ENCODE measurements at places on chromosomes 2 and 18.

- DNase-seq: no peak
Measured at GRCh38 chr2:64260817-64261216, 116.6 kb upstream of the PELI1 start.

DNA sequence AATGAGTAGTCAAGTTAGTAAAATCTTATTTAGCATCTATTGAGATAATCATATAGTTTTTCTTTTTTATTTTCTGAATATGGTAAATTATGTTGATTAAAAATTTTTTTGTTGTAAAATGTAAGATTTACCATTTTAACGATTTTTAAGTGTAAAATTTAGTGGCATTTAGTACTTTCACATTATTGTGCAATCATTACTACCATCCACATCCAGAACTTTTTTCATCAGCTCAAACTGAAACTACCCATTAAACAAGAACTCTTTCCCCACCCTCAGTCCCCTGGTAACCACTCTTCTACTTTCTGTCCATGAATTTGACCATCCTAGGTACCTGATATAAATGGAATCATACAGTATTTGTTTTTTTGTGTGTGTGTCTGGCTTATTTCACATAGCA is 11.1 kb downstream of the RAB3GAP1 start:
- no peak for DNase-seq

- DNase-seq: no peak
Measured at GRCh38 chr2:70923378-70924015, 12.2 kb upstream of the ATP6V1B1 start.

DNA sequence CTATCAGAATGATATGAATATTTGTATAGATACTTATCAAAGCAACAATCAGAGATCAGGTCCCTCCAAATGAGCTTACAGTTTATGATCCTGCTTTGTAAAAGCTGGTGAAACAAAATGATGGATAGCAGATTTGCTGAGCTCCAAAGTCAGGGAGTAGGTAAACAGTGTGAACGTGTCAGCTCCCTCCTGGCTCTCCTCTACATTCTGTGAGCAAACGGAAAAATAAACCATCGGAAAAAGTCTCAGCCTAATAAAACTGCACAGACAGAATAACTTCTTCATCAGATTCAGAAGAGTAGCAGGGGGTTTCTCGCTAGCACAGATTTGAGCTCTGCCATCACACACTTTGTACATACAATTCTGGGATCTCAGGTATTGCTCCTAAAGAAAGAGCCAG is 51.3 kb downstream of the BCL11A start:
- DNase-seq: no peak

- no peak for DNase-seq
Measured at GRCh38 chr2:220665108-220665471, 907.0 kb downstream of the EPHA4 start.

DNA sequence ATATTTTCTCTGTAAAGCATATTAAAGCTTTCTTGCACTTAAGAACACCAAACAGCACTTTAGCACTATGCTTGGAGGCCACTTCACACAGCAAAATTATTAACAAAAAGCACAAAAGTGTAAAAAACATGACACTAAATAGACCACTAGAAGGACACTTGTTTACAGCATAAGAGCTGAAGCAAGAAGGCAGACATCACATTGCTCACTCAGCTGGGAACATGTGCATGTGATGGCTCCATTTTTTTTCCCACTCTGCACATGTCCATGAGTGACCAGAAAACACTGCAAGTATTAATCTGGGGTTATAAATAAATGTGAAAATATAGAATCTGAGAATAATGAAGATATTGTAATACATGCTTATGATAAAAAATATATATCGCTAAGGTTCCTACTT is 103.1 kb upstream of the MAPRE2 start:
- no peak for DNase-seq

DNA sequence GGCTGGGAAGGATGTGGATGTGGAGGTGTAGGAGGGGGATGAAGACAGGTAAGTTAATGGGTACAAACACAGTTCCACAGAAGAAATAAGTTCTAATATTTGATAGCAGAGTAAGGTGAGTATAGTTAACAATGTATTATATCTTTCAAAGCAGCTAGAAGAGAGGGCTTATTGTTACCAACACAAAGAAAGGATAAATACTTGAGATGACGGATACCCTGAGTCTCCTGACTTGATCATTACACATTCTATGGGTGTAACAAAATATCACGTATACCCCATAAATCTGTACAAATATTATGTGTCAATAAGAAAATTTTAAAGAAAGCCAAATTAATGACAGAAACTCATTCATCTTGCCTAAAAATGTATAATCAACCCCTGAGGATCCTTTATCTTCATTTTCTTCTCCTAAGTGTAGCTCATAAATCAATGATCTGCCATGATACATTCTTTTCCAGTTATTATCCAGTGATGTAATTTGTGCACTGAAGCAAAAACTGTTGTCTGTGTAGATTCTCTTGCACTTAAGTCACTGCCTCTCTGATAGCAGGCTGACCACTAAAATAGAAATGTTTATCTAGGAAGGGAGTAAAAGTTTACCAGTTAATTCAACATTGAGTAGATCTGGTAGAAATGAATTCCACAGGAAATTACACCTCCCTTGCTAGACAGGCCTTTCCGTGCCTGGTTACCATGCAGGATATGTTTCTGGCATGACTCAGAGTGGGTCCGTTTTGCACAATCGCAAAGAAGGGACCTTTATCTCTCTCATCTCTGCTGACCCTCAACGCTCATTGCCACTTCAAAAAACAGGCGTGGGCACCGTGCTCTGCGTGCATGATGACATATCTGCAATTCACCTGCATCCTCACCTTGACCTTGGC is 249.7 kb upstream of the NCKAP5 start:
- no peak for DNase-seq

DNA sequence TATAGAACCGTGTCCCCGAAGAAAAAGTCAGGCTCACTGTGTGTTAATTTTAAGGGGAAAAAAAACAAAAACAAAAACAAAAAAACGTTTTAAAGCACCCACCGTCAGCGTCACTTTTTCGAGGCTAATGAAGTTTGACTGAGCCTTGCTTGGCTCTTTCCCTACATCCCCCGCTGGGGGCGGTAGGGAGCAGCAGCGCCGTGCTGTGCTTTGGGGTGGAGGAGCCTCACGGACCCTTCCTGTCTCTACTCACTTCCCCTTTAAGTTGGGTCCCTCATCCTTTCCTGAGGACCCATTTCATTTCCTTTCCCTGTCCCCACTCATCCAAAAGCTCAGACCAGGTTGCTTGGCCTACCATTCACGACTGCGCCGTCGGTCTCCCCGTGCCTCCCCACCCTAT is 82.8 kb upstream of the RPL31 start:
- no peak for DNase-seq

GRCh38 chr2:39080152-39080551 is 40.7 kb downstream of the SOS1 start:
- DNase-seq: no peak

DNA sequence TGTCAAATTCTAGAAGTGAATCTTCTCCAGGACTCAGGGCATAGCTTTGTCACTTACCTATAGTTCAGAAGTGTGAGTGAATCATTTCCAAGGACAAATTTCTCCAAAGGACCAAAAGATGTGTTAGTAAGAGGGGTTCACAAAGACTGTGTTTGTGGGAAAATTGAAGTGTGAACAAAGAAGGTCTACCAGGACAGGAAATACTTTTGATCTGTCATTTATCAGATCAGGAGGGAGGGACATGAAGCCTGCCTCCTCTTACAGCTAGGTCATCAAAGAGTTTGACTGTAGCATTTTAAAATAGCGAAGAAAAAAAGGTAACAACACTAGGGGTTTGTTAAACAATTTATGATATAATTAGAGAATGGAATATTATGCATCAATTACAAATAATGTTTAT is 2.0 kb upstream of the CD28 start:
- DNase-seq: no peak

GRCh38 chr18:65287652-65288051 is 463.2 kb upstream of the CDH7 start:
- DNase-seq: no peak

DNA sequence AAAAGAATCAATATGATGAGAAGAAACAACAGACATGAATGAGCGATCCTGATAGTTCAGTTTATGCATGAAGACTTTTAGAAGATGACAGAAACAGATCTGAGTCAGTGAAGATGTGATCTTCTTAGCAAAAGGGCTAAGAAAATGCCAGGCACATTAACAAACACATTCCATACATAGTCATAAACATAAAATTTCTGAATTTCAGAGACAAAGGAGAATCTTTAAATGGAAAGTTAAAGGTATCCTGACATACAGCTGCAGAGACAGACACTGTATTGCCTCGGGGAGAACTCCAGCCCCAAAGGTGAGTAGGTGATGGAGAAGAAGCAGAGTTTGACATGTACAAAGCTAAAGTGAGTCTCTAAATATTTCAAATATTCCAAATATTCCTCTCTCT is 40.6 kb upstream of the FN1 start:
- DNase-seq: no peak

DNA sequence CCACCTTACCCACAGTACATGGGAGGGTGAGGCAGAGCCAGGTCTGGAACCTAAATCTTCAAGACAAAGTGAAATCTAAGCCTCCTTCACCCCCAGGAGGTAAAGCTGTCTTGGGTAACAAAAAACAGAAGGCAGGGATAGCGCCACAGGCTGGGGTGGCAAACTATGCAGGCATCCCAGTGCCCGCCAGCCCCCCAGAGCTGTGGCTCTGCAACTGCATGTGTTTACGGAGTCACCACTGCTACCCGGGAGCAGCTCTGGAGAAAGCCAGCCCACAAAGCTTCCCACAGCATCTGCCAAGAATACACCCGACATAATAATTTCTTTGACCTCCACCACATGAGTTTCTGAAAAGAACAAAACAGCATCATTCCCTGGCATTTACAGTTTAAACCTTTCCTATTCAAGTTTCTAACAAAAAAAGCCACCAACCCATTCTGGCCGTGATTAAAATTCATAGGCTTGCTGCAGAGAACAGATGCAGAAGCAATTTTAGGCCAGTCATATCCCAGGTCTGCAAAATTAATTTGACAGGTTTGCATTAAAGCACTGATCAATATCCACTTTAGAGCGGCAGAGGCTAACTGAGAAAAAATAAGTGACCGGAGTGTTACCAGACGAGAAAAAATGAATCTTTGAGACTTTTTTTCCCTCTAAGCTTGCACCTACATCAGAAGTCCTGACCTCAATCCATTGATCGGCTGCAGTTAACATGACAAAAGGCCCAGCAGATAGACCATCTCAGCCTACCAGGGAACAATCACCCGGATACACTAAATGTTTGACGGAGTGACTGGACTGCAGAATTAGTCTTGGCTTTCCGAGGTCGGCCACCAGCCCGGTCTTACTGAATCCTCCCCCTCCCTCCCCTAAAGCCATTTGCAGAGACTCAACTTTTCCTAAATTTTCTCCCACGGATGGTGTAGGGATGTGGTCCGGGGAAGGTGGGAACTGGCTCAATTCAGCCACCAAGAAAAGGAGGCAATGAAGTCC is 309.6 kb upstream of the SKOR2 start:
- no peak for DNase-seq

GRCh38 chr2:106885971-106886915 is at the start of gene ST6GAL2:
Gene ST6GAL2 (minus strand): TSS chr2:106886167. CDS start chr2:106843977, 42,190 bp downstream.
- no peak for DNase-seq

DNA sequence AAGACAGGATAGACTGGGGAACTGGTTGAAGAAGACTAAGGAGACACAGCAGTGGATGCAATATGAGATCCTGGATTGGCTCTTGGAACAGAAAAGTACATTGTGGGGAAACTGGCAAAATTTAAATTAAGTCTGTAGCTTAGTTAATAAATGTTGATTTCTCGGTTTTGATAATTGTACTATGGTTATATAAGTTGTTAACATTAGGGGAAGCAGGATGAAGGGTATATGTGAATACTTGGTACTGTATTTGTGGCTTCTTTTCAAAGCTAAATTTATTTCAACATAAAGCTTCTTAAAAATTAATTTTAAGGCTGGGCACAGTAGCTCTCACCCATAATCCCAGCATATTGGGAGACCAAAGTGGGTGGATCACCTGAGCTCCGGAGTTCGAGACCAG is 103.8 kb downstream of the TMEM17 start:
- no peak for DNase-seq

- DNase-seq: no peak
Measured at GRCh38 chr2:85926931-85927661, 38.3 kb upstream of the ST3GAL5 start.

DNA sequence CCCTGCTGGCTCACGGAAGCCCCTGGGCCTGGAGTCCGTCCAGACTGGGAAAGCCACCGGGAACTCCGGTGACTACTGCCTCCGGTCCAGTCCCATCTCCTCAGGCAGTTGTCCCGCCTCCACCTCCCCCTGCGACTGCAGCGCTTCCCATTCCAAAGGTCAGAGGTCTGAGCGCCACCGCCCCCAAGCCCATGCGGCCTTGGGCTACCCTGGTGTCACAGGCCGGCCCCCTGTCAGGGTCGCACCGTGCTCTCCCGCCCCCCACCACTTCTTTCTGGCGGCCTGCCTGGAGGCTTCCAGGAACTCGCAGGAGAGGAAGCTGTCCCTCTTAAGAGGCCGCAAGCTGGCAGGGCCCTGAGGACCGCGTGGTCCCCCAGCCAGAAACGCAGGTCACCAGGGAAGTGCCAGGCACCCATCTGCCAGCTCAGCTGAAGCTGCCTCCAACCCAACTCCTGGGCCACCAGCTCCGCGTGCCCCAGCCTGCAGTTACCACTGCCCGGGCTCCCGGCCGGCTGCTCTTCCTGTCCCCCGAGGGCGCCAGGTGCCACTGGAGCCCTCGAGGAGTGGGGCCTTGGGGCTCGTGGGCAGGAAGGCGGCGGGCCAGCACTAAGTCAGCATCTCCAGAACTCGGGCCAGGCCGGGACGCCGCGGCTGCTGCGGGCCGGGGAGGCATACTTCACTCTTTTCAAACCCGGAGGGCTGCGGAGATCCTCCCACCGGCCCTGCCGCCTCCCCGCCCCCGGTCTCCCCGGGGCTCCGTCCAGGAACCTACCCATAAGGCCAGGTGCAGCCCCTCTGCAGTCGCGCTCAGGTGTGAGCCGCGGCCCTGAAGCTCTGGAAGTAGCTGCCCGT is 83.3 kb upstream of the POMC start:
- no peak for DNase-seq

DNA sequence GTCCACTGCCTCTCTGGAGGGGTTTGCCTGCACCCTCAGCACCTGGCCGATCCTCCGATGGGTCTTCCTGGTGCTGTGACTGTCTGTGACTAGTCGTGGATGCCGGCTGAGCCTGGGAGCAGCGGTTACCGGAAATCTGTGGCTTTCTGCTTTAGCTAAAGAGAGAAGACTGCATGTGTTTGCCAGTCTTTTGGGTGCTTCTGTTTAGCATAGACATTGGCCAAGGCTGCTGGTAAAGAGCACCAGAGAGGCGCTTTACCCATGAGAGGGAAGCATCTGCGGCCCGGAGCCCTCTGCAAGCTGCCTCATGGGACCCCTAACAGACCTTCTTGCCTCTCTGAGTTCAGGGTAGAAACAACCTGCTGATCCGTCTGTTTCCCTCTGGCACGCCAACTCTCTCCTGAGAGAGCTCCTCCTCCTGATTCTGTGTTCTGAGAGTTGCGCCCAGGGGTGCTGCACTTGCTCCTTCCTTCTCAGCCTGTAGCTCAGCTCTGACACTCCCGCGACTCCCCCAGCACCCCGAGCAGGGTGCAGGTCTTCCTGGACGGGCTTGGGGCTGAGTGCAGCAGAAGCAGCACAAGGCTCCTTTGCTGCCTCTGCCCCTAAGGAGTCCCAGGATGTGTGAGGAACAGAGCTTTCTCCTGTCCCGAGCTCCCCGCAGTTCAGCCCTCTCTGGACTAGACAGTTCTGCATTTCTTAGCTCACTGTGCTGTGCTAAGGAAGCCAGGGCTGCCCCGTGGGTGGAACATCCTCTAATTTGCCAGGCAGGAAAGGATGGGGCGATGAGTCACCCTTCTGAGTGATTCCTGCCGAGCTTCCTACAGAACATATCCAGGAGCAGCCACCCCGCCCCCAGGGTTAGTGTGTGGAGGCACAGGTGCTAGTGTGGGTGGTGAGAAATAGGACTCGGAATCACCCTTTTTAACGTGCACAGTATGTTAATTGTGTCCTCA is 203.2 kb downstream of the SH3RF3 start:
- DNase-seq: no peak
